CD4-positive, alpha-beta T cell treated with Interferon gamma for 1 hour (primary cell): ENCODE measurements at places on chromosomes 13 and 19.

DNA sequence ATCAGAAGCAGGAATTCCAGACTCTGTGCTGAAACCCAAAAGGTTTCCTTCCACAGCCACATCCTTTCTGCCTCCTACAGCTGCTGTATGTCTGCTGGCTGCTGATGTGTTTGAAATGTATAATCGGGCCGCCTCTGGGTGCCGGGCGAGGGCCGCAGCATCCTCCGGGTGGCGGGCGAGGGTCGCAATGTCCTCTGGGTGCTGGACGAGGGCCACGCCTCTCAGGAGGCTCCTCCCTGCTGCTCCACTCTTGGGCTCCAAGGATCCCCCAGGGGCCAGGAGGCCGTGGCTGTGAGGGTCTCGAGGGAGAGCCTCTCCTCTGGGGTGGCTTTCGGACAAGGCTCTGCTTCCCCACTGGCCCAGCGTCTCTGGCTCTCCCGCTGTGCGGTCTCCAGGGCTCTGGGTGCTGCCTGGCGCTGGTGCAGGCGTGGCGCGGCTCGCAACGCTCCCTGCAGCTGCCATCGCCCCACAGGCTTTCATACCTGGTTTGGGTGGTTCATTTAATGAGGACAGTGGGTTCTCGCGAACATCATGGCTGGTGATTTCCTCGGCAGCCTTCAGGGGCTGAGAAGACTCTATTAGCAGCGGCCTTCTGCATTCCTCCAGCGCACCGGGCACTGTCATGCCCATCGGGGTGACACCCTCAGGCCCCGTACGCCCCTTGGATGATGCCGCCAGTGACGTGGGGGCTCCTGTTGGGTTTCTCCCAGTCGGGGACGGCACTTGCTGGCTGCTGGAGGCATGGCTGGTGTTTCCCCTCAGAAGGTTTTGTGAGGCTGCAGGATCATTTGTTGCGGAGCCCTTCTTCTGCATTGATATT is 41.8 kb upstream of the GRTP1 start:
- no peak for DNase-seq

GRCh38 chr19:5880604-5881078 is 10.3 kb upstream of the FUT5 start:
- no peak for DNase-seq

GRCh38 chr13:110259651-110260050 is 47.3 kb downstream of the COL4A1 start:
- no peak for DNase-seq

- DNase-seq: no peak
Observed at GRCh38 chr13:73891805-73892204, 242.4 kb downstream of the KLF12 start.

GRCh38 chr19:4802711-4803110 is 11.2 kb downstream of the FEM1A start:
- no peak for DNase-seq

GRCh38 chr13:101996954-101997353 is 404.9 kb downstream of the FGF14 start:
- no peak for DNase-seq

GRCh38 chr19:11581740-11582139 is 4.3 kb upstream of the ACP5 start:
- DNase-seq: peak; percentile 79

- no peak for DNase-seq
Observed at GRCh38 chr19:39834287-39834841, 402 bp upstream of the DYRK1B start.

DNA sequence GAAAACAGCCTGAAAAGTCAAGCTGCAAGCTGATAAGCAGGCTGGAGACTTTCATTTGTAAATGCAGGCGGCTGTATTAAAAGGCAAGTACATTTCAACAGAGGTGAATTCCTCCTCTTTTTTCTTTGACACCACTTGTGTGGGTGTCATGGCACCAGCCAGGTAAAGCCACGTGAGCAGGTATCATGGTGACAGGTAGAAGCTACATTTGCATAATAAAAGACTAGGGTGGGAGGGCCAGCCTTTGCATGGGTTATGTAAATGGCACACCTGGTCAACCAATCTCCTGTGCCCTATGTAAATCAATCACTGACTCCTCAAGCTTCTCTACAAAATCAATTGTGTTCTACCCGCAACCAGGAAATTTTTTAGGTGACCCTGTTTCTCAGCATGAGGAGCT is 68.2 kb downstream of the ZNF100 start:
- no peak for DNase-seq

DNA sequence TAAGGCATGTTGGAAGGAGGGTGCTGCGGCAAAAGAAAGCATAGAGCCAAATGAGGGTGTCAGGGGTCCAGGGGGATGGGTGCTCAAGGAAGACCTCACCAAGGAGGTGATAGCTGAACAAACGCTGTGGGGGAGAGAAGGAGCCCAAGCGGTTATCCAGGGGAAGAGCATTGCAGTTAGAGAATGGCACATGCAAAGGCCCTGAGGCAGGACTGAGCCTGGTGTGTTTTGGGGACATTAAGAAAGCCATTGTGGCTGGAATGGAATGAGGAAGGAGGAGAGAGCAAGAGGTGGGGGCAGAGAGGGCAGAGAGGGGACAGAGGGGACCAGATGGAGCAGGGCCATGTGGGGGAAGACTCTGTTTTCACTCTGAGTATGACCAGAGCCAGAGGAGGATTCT is 6.1 kb upstream of the MYH14 start:
- no peak for DNase-seq

GRCh38 chr13:102944821-102945220 is 99.0 kb downstream of the ERCC5 start:
- no peak for DNase-seq

DNA sequence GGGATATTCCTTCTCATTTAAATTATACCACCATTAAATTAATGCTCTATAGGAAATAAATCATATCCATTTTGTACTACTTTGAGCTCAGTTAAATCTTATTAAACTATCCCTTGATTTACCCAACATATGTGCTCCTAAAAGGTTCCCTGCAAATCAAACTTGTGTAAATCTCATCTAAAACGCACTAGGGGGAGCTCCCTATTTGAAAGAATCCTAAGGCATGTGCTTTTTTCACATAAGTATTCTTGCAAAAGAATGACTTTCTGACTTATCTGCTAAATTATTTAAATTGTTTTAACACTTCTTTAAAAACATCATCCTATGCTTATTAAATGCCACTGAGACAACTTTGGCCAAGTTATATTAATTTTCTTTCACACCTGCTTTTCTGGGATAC is 7.9 kb downstream of the INTS6 start:
- no peak for DNase-seq

DNA sequence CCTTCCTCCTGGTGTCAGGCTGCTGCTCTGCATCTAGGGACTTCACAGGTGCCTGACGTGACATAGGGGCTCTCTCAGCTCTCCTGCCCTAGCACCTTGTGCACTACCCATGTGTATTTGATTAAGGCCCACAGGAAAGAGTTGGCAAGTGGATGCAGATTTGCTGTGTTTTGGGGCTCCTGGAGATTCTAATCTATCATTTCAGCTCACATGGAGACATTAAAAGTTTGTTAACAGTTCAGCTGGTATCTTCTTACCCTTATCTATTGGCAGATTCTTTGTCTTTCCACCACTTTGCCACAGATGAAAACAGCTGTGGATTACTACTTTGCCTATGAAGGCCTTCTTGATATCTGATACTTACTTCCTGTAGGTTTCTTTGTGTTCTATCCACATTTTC is 41.9 kb downstream of the WASF3 start:
- no peak for DNase-seq

DNA sequence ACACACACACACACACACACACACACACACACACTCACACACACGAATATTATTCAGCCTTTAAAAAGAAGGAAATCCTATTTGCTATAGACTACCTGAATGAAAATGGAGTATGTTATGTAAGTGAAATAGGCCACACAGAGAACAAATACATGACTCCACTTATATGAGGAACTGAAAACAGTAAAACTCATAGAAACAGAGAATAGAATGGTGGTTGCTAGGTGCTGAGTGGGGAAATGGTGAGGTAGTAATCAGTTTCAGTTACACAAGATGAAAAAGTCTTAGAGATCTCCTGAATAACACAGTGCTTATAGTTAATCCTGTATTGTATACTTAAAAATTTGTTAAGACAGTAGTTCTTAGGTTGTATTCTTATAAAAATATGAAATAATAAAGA is 8.2 kb downstream of the ZNF677 start:
- no peak for DNase-seq

- peak; percentile 81 for DNase-seq
Observed at GRCh38 chr19:18021121-18021755, 13.3 kb downstream of the ARRDC2 start.

- no peak for DNase-seq
Observed at GRCh38 chr19:6734096-6734696, 3.2 kb downstream of the GPR108 start.

DNA sequence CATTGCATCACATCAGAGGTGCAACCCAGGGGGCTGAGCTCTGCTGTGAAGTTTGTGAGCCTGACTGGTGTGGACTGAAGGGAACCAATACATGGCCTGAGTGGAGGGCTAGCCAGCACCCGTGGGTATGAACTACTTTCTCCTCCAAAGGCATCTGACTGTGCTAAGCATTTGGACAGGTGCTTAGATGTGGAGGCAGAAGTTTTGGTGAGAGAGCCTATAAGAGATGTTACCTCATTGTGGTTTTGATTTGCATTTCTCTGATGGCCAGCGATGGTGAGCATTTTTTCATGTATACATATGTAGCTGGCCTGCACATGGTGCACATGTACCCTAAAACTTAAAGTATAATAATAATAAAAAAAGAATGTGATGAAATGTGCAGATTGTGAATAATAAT is 46.9 kb downstream of the TEX29 start:
- DNase-seq: no peak

DNA sequence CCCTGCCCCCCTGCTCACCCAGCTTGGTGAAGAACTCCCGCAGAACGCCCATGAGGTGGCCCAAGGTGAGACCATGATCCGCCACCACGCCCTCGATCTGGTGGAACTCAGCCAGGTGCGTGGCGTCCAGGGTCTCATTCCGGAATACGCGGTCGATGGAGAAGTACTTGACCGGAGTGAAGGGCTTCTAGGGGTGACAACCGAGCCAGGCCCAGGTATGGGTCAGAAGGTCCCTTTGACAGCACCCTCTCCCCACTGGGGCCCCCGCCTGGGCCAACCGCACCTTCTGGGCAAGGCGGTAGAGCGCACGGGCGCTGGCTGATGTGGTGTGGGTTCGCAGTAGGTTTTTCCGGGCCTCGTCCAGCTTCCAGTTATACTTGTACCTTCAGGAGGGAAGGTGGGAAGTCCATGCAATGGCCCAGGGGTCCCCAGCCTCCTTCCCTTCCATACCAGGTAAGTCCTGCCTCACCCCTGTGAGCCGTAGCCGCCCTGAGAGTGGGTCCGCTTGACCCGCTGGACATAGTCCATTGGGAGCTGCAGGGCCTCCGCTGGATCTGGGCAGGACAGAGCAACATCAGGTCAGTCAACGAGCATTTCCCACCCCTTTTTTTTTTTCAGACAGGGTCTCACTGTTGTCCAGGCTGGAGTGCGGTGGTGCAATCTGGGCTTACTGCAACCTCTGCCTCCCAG is 5.7 kb upstream of the SYCE2 start:
- DNase-seq: no peak

- DNase-seq: no peak
Observed at GRCh38 chr13:42328672-42329071, 56.7 kb downstream of the AKAP11 start.

GRCh38 chr19:7862413-7862951 is 11.7 kb downstream of the PRR36 start:
- peak; percentile 79 for DNase-seq

DNA sequence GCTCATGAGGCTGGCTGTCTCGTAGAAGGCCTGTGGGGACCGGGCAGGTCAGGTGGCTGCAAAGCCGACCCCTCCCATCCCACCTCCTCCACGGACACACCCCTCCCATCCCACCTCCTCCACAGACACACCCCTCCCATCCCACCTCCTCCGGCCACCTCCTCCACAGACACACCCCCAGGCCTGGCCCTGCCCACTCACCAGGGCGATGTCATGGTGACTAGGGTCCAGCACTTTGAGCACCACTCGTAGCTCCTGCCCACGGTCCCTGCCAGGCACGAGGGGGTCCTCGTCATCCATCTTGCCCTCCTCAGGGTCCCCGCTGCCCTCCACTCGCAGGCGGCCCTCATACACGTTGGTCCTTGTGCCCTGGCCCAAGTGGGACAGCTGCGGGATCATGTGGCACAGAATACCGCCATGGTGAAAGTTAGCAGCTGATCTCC is 18.8 kb downstream of the TYK2 start:
- no peak for DNase-seq

- DNase-seq: no peak
Observed at GRCh38 chr13:105319875-105320274, 1215.6 kb downstream of the EFNB2 start.

DNA sequence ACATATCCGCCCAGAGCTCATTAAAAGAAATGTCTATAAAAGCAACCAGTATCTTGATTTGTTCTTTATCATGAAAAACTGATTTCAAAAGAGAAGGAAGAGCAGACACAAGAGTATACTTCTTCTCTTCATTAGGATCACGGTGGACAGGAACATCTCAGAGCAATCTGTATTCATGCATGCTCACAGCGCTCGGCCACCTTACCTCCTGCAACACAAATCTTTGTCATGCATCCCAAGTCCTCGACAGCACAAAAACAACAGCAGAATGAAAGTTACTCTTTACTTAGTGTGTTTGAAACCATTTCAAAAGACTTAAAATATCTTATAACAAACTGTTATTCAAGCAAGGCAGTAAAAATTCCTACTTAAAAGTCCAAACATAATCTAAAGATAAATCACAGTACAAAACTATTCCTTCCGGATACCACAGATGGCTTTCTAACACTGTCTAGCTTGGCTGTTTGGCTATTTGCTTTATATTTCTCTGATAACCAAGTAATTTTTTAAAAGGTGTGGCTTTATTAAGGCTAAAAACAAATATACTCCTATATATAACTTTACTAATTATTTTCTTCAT is 174.5 kb downstream of the TBC1D4 start:
- no peak for DNase-seq

GRCh38 chr13:66378894-66379293 is 851.2 kb downstream of the PCDH9 start:
- DNase-seq: no peak

- DNase-seq: no peak
Observed at GRCh38 chr13:105806628-105806920, 728.9 kb downstream of the EFNB2 start.

DNA sequence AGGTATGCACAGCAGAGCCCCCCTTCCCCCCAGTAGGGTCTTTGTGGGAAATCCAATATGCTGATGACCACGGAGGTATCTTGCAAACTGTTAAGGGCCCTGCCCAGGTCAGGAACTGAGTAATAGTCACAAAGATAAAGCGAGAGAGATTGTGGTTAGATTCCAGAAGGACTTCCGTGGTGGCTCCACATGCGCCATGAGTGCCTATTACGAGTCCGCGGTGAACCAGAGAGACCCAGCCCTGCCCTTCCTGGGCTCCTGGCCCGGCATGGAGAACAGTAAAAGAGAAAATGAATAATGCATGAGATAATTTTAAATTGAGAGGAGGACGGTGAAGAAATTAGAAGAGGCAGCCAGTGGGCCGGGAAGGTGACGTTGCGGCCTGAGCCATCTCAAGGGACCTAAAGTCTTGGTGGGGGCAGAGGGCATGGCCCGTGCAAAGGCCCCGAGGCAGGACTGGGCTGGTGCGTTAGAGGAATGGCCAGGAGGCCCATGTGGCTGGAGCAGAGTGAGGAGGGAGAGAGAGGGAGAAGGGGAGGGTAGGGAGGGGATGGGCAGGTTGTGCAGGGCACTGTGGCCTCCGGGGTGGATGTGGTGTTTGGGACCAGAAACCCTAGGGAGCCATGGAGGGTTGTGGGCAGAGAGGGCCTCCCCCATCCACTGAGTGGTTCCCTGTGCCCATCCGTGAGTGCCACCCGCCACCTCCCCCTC is 46.6 kb upstream of the NFIC start:
- no peak for DNase-seq

GRCh38 chr19:54136086-54136863 is 1.3 kb upstream of the CNOT3 start:
- DNase-seq: no peak

- no peak for DNase-seq
Observed at GRCh38 chr19:10158485-10158884, 36.3 kb downstream of the DNMT1 start.
